ENCODE measurements at places on chromosomes 5 and 9. TPM values are rescaled to one million over a fixed set of nuclear protein-coding genes. Genes with fewer than 3 reads are reported as not detected.

Gene HTR4
- not detected for polyA plus RNA-seq

DNA sequence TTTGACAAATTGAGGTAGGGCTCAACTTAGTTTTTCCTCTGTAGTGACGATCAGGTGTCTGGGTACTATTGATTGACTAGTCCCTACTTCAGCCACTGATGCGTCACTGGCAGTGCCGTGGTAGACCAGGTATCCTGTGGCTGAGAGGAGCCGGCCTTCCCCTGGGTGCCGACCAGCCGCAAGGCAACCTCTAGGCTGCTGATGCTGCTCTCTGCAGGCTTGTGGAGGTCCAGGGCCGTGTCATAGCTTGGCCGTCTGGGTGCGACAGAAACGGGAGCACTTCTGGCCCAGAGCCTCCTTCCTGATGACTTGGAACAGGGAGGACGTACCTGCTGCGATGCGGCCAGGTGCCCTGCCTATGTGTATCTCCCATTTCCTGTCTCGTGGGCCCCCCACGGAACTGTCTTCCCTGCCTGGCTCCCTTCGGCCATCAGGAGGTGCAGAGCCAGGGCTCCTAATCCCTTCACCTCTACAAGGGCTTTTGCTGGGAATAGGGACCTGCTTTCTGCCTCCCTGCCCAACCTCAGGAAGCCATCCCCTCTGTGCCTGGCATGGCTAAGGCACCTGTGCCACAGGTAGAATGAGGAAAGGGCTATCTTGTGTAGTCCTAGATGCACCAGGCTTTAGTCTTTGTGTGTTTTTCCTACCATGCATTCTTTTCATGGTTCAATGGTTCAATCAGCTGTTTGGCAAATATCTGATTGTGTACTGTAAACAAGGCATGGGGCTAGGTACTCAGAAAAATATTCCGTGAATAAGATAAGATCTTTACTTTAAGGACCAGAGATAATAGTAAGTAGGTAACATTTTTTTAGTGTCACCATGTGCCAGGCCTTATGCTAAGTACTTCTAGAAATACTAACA lies 44.6 kb downstream of the MVB12B start:
- DNase-seq, result no peak

DNA sequence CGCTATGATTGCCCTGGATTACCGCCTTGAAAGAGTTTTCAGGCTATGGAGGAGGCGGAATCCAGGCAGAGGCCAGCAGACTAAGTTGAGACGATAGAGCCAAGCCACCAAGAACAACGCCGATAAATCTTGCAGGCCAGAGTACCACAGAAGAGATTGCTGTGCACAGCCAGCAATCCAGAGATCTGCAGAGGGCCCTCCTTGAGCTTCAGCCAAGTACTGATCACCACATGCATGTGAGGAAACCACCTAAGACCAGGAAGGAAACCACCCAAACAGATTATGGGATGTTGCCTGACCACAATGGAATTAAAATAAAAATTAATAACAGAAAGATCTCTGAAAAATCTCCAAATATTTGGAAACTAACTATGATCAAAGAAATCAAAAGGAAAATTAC lies 74.9 kb downstream of the GCNT4 start:
- DNase-seq, result no peak

Gene SLC34A1
- polyA plus RNA-seq, result not detected

- peak; percentile 87 for DNase-seq
Observed at GRCh38 chr9:35882263-35882848, 12.2 kb upstream of the OR13J1 start.

DNA sequence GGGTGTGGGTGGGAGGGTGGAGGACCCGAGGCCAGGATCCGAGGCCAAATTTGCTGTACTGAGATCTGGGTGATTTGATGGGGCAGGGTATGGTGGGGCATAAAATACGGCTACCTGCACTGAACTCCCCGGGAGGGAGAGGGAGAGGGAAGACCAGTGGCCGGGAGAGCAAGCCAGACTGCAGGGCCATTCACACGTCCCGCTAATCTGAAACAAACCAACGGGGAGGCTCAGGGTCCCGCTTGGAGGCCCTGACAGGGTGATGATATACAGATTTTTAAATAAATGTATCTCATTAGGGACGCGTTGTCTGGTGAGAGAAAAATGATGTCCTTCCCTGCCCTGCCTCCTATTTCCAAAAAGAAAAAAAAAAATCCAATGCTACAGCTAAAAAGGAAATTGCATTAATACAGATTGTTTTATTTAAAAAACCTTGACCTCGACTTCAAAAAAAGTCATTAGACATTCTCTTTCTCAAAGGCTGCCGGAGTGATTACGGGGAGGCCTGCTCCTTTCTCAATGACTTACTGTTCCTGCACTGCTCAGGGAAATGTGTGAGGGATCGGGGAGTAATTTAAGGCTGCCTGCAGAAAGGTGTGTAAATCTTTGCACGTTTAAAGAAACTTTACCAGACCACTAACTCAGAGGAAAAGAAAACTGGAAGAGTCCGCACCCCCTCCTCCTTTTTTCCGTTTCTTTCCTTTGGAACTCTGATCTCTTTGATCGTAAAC lies 11.5 kb upstream of the PRRX2 start:
- DNase-seq, result no peak

Gene ADAMTS6
- polyA plus RNA-seq, result 0.51 TPM

Gene TAL2
- 0.33 TPM for polyA plus RNA-seq

DNA sequence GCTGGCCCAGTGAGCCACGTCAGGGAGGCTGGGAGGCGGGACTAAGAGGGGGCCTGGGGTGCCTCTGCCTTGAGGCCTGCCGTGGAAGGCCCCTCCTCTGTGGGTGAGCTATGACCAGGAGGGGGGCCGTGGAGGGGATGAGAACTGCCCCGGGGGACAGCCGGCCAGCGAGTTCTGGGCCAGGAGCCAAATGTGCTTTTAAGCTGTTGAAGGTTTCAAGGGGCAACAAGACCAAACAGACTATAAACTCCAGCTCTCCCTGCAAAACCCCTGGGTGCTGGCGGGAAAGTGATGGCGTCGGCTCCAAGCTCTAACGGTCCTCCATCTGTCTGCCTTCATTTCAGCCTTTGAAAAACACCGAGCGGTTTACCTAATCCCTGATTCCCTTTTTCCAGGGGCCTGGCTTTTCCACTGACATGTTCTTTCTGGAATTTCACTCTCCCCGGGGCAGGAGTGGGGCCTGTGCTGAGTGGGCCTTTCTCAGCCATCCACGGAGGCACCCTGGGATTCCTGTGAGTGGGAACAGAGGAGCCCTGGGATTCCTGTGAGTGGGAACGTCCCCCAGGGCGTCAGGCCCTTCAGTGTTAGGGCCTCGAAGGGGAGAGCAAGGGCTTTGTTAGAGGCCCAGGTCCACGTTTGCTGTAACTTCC lies 65.6 kb downstream of the COL5A1 start:
- no peak for DNase-seq

DNA sequence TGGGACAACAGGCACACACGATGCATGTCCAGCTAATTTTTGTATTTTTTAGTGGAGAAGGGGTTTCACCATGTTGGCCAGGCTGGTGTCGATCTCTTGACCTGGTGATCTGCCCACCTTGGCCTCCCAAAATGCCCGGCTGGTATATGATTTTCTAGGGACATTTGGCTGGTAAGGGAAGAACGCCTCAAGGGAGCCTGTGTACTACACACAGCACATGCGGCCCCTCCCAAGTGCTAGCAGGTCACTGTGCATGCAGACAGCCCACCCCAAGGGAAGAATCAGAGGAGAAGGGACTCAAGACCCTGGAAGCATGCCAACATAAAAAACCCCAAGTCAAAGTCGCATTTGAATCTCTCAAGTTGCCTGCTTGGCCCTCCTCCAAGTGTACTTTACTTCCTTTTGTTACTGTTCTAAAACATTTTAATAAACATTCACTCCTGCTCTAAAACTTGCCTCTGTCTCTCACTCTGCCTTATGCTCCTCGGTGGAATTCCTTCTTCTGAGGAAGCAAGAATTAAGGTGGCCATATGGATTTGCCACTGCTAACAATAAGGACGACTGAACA lies 24.3 kb upstream of the OTULINL start:
- no peak for DNase-seq

DNA sequence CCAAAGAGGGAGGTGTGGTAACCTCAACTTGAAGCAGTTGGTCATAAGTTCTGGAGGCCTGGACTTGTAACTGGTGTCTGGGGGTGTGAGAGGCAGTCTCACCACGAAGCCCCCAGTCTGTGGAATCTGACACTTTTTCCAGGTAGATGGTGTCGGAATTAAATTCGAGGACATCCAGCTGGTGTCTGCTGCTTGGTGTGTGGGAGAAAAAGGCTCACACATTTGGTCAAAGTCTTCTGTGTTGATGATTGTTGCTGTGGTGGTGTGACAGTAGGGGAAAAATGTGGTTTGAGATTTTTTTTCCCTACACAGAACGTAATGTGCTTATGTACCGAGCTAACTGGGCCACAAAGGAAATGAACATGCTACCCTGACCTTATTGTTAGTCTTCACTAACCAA lies 251.9 kb downstream of the MAT2B start:
- DNase-seq, result no peak

DNA sequence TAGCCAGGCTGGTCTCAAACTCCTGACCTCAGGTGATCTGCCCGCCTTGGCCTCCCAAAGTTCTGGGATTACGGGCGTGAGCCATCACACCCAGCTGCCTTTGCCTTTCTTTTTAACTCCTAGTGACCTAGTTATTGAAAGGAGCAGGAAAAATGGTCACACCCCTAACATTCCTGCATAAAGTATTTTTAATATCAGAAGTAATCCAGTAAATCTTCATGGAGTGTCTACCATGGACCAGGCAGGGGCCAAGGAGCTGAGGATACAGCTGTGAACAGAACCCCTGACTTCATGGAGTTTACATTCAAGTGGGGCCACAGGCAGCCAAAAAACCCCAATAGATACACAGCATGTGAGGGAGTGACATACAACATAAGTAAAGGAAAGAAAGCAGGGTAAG lies 18.3 kb upstream of the F2RL1 start:
- DNase-seq, result no peak

GRCh38 chr9:129175825-129176633 lies 2.0 kb downstream of the IER5L start:
- DNase-seq, result peak; percentile 95

DNA sequence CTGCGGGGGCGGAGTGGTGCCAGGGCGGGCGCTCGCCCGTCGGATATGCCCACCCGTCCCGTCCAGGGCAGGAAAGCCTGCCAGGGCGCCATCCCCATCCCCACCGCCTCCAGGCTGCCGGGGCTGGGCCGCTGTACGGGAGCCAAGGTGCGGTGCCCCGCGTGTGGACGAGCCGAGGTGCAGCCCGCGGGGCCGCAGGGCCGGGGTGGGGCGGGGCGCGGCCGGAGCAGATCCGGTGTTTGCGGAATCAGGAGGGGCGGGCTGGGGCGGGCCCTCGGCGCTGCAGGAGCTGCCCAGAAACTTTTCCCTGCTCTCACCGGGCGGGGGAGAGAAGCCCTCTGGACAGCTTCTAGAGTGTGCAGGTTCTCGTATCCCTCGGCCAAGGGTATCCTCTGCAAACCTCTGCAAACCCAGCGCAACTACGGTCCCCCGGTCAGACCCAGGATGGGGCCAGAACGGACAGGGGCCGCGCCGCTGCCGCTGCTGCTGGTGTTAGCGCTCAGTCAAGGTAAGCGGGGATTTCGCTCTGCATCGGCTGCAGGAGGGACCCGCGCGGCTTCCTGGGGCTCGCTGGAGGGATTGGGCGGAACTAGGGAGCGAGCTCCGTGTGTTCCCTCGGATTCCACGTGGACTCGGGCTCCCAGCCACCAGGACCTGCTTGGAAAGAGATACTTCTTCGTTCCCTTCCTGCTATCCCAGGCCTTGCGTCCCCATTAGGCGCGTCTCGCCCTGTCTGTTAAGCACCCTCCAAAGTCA lies at the start of gene ITGA2:
Gene ITGA2, plus strand, starts transcription at position 328 of the 756 bp plus-strand sequence. Its CDS starts 117 bp downstream, at position 445.
- peak; percentile 71 for DNase-seq

Gene ZFP37
- 2.0 TPM for polyA plus RNA-seq

DNA sequence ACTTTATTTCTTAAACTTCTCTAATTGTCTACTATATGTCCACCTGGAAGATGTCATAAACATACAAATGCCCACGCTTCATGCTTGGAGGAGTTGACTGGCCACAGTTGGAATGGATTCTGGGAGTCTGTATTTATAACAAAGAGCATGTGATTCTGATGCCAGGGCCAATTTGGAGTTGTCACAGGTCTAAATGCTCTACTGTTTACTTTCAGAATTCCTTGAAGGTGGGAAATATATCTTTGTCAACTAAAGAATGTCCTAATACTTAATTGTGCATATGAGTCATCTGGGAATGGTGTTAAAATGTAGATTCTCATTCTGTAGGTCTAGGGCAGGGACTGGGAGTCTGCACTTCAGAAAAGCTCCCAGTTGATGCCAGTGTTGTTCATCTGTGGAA lies 196.1 kb downstream of the ANXA1 start:
- no peak for DNase-seq

GRCh38 chr5:130155345-130156011 lies 251.2 kb downstream of the CHSY3 start:
- DNase-seq, result no peak

DNA sequence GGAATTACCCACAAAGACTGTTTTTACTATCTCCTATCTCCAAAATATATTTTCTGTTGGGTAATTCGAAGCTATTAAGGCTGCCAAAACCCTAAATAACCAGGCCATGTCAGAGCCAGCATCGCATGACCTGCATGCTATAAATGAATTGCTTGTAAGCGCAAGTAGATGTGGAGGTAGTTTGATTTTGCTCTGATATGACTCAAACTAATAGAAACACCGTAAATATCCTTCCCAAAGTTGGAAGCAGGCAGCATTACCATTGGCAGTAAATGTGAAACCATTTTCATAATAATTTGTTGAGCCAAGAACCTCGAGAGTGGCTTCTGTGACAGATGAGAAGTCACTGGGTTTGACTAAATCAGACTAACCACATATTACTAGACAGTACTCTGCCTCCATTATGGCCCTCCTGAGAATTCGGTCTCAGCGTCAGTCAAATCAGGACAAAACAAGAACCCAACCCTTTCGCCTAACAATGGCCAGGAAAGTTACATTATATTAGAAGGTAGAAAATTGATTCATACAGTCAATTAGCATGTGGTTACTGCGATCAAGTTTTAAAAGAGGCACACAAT lies 289.8 kb downstream of the SPOCK1 start:
- DNase-seq, result no peak

GRCh38 chr5:159897786-159898393 lies 18.4 kb upstream of the ADRA1B start:
- DNase-seq, result no peak

DNA sequence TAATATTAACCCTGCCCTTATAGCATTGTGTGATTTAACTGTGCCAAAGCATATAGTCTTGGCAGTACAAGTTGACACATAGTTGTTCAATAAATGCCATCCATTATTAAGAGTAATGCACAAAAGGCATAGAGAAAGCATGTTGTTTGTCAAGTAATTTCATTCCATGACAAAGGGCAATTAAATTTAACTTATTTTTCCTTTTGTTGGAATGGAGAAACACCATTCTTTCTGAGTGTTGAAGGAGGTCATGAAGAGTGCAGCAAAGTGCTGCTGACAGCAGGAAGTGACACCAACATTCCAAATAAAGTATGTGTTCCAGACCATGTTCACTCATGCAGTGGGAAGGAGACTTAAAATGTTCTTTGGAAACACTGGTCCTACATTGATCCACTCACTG lies 29.1 kb downstream of the ANKDD1B start:
- DNase-seq, result no peak

- DNase-seq, result no peak
Observed at GRCh38 chr5:134020188-134020587, 15.4 kb upstream of the VDAC1 start.
